ENCODE measurements at places on chromosomes 6 and 20.

GRCh38 chr6:328136-328670 is 35.9 kb downstream of the DUSP22 start:
- DNase-seq = no peak

DNA sequence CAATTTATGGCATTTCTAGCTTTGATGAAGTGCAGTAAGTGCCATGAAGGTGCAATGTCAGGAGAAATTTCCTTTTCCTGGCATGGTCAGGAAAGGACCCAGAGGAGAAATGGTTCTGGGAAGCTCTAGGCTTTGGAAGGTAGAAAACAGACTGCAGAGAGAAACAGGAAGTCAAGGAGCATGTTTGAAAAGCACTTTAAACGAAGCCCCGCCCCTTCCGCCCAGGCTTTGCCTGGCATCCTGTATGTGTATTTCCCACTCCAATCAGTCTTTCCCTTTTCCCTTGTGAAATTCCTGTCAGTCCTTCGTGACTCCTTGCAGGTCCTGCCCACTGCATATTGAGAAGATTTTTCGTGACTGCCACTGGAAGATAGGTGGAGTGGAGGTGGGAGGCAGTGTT is 320.9 kb upstream of the SASH1 start:
- no peak for DNase-seq

DNA sequence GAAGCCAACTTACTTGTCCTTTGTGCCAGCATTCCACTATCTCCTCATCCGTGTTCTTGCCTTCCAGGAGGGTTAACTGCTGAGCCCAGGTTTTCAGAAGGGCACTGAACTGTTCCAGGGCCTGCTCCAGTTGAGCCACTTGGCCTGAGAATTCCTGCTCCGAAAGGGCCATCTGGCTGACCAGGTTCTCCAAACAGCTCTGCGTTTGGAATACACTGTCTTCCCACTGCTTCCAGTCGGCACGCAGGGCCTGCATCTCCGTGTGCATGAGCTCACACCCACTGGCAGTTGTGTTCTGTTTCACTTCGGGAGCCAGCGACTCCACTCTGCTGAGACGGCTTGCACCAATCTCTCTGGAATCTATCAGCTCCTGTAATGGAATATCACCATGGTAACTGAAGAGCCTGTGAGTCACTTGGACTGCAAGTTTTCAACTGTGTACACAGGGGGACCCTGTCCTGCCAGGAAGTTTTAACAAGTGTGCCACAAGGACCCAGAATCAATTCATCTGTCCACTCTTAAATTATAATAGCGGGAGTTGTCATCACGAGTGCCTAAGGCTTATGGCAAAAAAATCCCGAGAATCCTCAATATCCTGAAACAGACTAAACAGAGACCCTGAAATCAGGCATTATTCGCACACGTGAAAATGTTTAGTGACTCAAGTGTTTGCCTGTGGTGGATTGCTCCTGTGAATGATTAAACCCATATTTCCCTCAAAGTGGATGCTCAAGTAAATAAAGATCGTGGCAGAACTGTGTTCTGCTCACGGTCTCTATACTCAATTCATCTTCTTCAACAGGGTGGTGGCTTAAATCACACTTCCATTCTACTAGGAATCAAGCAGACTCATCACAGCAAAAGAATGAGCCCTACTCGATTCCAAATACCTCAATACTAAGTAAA is 255.9 kb downstream of the SYNE1 start:
- DNase-seq = no peak

DNA sequence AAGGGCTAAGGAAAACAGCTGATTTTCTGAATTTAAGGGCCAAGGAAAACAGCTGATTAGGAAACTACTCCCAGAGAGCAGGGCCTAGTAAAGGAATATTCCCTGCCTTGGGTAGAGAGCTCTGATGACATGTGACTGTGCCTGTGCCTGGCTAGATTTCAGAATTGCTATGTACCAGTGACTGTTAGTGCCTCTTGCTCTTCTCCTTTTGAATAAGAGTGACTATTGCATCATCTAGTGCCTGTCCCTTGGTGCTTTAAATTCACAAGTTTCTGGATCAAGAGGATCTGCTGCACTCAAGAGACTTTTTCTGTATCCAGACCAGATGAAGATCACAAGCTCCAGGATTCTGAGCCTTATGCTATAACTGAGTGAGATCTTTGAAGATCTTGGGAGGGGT is 332.9 kb downstream of the KIF16B start:
- no peak for DNase-seq

DNA sequence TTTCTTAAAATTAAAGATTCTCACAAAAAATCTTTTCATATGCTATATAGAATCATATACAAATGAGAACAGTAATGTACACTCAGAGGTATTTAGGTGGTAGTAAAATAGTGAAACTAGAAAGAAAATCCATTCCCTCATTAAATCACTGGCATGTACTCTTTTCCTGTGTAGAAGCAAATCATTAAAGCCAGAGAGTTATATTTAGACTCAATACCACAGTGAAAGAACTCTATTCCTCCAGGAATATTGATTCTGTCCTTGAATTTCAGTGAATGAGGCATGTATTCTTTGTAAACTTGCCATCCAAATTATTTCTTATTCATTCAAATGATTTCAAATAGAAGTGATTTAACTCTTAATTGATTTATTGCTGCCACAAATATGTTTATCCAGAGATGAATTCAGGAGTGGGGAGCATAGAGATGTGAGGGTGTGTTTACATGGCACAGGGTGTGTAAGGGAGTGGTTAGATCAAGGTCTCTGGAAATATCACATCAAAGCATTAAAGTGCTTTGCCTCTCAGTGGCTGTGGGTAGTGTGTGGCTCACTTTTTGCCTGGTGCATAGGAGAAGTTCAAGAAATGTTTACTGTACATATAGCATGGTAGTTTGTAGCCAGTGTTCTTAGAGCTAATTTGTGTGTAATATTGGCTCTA is 141.2 kb downstream of the FAM83B start:
- DNase-seq = no peak

DNA sequence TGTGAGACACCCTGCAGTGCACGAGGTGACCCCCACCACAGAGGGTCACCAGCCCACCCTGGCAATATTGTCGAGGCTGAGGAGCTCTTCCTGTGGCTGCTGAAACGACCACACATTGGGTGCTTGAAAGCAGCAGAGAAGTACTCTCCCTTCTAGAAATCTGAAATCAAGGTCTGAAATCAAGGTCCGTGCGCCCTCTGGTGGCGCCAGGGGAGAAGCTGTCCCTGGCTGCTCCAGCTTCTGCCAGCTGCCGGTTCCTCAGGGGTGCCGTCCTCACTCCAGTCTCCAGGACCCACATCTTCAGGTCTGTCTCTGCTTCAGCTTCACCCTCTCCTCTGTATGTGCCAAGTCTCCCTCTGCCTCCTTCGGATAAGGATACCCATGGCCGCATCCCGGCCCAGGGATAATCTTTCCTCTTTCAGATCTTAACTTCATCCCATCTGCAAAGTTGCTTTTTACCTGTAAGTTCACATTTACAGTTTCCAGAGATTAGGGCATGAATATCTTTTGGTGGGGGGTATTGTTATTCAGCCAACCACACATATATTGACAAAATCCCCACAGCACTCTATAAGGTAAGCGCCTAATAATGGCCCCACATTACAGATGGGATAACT is 108.3 kb upstream of the PHACTR3 start:
- DNase-seq = peak; percentile 39
